ENCODE measurements at places on chromosomes 2 and 18.
A peak's percentile ranks its signal among the peaks of the same experiment; 100 is the strongest.

DNA sequence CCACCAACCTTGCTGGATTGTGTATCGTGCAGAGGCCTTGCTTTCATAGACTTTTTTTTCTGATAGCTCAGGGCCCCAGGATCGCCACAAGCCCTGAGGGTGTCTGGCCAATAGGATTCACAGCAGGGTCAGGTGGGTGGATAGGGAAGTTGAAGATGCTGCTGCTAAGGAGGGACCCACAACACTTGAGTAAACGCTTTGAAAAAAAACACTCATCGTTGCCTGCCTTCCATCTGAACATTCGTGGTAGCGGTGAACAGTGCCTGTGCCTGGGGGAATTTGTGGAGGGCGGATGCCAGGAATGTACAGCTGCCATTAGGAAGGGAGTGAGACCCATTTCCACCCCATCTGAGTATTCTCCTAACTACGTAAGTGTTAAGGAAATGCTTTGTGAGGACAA, 104.6 kb upstream of the TPO start:
- no peak for DNase-seq

DNA sequence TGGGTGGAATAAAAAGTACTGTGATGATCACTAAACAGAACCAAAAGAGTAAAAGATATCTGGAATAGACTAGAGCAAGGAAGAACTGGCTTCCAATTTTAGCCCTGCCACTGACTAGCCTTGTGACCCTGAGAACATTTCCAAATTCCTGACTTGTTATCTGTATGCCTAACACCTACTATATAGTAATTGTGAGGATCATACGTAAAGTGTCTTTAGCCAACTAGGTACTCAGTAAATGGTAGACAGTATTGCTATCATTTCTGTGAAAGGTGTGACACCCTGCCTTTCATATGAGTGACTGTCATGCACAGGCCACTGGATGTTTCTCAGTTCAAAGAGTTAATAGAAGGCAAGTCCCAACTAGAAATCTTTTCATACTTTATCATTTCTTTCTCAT, 29.8 kb downstream of the CYTIP start:
- no peak for DNase-seq

GRCh38 chr2:64228918-64229317, 84.7 kb upstream of the PELI1 start:
- DNase-seq, result no peak

- DNase-seq, result no peak
Observed at GRCh38 chr2:128784626-128785306, 466.1 kb upstream of the HS6ST1 start.

DNA sequence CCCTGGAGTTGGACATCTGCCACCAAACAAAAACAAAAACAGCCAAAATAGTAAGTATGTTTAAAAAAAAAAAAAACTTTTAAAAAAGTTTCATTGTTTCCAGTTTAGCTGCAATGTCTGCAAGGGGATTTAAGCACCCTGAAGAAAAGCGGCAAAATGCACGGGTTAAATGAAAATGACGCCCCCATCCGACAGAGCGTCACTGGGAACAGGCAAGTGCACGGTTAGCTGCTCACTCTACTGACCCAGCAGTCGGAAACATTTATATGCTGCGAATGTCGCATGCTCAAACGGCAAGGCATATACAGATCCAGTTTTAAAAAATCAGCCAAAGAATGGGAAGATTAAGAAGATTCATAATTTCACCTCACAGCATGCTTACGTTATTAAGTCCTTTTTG, 142.8 kb upstream of the PXDN start:
- no peak for DNase-seq

DNA sequence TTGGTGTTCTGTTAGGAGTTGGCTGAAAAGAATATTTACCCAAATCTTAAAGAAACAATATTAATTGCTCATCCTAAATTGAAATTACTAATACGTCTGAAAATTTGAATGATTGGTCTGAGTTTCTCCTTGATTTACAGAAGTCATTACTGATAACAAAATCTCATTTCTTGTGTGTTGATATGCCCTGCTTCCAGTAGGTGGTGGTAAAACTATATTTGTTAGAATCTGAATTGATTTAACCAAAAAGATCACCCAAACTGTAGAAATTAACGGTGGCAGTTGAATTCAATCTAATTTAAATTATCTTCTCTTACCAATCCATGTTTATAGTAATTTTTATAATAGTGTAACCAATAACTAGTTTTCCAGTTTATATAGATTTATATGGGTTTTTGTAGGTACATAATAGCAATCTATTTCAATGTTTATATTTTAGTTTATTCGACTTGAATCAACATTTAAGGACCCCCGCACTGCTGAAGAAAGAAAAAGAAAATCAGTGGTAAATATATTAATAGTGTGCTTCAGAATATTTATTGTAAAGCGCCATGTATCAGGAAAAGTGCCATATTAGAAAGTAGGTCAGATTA, 38.3 kb downstream of the PAPOLG start:
- peak; percentile 23 for DNase-seq

- DNase-seq, result no peak
Observed at GRCh38 chr18:67776929-67777328, 260.4 kb upstream of the DSEL start.

DNA sequence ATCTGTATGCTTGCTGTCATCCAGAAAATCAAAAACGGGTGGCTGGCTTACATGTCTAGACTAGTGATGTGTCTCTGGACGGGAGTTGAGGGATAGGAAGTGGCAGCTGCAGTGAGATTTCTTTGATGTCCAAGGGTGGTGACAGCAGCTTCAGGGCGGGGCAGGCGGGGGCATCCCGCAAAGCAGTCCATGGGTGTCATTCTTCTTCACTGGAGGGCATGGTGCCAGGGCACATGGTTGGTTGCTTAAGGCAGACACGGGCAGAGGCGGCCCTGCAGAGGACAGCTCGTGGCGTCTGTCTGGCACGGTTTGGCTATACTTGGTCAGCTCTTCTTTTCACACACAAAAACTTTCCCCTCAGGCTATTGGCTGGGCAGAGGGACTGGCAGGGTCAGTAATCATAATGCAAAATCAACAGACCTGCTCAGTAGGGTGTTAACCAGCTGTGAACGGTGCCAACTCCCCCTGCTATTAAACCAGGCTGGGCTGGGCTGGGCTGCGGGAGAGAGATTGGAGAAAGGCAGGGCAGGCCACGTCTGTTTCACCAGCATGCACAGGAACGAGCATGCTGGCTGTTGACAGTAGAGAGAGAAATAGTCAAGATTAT, 63.7 kb downstream of the COL4A3 start:
- DNase-seq, result no peak

DNA sequence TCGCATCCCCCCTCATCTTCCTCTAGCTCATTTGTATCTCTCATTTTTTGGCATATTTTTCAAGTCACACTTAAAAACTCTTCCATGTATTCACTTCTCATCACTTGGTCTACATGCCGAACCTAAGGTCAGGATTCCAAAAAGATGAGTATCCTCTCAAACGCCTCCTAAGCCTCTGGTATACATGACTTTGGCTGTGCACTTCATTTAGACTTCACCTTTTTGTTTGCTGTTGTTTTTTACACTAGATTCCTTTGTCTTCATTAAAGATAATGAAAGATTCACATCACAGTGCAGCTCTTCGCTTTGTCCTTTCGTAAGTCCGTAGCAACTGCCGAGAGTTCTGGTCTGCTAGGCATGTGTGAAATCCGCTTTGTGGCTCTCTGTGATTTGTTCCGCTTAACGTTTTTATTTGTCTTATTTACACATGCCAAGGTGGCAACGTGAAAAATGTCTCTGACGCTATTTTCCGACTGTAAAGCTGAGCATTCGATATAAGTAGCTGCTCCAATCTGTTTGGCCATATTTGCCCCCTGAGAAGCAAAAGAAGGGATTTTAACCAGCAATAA, 17.7 kb downstream of the RND3 start:
- no peak for DNase-seq

- DNase-seq, result no peak
Observed at GRCh38 chr2:83386549-83386948, 1072.5 kb downstream of the SUCLG1 start.

DNA sequence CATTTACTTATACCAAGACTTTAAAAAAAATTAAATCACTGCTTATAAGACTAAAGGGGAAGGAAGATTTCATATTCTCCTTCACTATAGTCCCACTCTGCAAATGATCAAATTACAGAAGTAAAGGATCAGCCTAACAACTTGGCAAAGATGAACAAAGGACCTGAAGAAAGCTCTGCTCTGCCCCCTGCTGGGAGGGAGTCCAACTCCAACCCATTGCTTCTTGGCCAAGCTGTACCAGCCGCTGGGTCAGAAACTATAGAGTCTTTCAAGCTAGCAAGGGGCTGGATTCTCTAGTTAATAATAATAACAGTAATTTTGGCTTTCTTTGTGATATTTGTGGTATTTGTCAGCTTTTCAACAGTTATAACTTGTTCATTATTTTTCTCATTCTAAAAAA, 927.0 kb upstream of the CRIM1 start:
- DNase-seq, result no peak

DNA sequence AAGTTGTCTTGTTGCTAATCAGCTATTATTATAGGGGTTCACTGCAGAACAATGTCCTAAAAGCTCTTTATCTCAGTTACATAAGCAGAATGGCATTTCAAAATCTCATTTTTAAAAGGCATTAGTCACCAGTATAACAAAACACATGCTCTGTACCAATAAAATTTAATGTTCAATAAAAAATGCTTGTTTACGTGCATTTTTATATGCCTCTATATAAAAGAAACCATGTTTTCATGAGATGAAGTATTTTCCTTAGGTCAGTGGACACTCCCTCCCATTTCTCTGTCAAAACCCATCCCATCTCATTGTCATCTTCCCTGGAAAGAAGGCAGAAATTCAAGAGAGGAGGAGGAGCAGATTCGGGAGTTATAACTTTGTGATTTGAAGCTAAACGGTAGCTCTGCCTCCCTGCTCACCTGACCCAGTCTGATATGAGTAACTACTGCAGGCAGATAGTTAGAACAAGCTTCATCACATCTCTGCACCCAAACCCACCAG, 231.9 kb upstream of the SIX2 start:
- no peak for DNase-seq

GRCh38 chr2:50006327-50006726, 852.0 kb upstream of the FSHR start:
- DNase-seq, result no peak

DNA sequence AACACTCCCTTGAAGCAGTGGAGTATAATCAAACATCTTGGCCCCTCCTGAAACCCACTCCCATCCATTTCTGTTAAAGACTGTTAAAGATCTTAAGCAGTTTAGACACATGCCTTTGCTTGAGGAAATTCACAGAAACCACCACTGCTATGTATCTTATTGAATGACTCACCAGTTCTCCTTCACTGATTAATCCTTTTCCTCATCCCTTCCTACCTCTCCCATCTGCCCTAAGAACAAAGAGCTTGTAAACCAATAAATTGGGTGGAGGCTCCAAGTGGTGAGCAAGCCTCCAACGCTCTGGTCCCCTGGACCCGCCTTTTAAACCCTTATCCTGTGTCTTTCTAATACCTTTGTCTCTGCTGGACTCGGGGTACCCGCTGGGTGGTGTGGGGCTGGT, 746.1 kb downstream of the LRP1B start:
- no peak for DNase-seq

GRCh38 chr2:3703236-3703756, at the start of gene DCDC2C:
Gene DCDC2C, plus strand, starts transcription at chr2:3703575. Its CDS starts 177 bp downstream, at chr2:3703752.
- no peak for DNase-seq

GRCh38 chr18:63789327-63789726, 14.1 kb downstream of the SERPINB7 start:
- no peak for DNase-seq

All from hippocampal formation (tissue), 2 donors.